Stimulated activated CD8-positive, alpha-beta memory T cell treated with anti-CD3 and anti-CD28 coated beads, Interleukin-15, amount 100 ng/mL, for 48 hours (primary cell): ENCODE measurements at places on chromosomes 11 and 22.

GRCh38 chr11:119103793-119104192 lies 2.1 kb upstream of the DPAGT1 start:
- no peak for DNase-seq

DNA sequence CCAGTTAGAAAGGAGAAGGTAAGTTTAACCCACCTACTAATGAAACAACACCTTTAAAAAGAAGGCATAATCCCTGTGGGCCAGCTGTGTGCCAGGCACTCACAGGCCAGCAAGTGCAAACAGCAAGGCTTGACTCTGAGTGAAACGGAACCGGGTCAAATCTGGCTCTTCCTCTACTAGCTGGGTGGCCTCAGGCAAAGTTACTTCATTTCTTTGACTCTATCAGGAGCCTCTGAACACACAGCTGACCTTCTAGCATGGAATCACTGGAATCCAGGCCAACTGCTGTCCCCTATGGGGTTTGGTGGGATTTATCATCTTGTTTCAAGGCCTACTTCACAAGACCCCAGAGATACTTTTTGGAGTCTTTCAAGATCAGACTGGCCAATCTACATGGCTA lies 3.3 kb downstream of the RAB38 start:
- no peak for DNase-seq

DNA sequence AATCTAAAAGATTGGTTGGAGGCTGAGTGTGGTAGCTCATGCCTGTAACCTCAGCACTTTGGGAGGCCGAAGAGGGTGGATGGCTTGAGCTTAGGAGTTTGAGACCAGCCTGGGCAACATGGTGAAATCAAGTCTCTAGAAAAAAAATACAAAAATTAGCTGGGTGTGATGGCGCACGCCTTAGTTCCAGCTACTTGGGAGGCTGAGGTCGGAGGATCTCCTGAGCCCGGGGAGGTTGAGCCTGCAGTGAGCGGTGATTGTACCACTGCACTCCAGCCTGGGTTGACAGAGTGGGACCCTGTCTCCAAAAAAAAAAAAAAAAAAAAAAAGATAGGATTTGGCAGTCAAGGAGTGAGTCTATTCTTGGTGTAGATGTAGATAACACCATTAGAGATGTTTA lies 10.6 kb downstream of the FOLR1 start:
- no peak for DNase-seq

DNA sequence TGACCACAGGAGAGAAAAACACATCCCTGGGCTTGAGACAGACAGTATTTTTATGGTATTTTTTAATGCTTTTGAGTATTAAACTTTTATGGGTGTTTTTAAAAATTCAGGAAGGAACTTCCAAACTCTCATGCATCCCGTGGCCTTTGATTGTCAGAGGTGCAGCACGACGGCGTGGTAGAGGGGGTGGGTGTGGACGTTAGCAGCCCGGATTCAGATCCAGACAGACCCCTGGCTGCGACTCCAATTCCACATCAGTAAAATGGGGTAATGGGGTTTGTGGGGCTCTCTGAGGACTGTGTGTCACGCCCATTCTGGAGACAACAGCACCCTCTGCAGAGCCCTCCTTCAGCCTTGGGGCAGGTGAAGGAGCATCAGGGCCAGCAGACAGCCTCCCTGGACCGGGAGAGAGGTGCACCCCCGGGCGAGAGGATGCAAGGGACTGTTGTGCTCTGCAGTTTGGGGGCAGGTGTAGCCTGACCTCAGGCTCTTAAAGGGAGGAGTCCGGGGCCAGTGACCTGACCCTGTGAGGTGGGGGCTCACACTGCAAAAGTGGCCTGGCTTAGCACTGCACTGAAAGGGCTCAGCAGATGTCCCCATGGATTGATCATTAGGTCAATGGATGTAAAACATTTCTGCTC lies 1024.3 kb downstream of the TBC1D22A start:
- DNase-seq = no peak

DNA sequence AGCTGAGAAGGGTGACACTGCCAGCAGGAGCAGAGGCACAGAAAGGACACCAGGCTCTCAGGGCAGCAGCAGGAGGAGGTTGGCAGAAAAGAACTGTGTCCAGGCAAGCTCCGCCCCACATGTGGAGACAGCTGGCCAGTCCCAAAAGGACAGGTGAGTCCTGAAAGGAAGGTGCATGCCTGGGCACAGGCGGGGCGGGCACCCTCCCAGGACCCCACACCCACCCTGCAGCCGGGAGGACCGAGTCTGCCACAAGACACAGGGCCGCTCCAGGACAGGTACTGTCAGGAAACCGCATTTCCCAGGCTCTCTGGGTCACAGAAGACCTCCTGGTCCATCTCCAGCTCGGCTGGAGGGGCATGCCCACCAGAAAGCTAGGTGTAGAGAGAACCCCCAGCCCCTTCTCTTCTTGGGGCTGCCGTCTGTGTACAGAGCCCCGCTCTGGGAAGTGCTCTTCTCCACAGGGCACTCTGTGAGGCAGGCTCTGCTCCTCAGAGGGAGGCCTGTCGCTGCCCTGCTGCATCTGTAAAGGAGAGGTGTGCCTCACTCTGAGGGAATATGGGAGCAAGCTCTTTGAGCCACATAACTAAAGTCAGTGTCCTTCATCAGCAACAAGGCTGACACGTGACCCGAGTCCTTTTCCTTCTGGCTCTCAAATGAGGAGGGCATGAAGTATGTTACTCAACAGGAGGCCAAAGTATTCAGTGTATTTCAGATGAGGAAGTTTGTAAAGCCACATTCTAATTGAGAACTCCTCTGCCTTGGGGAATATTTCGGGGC lies 50.5 kb downstream of the CLTCL1 start:
- DNase-seq = no peak

DNA sequence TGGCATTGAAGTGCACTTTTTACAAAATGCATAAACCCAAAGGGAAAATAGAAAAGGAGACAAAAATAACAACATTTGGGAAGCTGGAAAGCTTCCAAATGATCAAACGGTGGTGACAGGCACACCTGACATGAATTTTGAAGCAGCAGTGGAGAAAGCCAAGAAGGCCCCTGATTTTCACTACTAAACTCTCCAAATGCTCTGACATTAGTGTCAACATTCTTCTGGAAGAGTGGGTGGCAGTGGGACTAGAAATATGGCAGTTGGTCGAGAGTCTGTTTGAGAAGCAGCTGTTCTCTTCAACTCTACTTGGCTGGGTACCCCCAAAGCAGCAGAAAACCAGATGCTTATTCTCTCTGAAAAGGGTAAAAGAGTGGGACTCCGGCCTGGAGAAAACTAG lies 12.3 kb upstream of the APOA5 start:
- DNase-seq = no peak

- no peak for DNase-seq
These were observed 7.6 kb upstream of the PPFIBP2 start for GRCh38 chr11:7506243-7506642.
